ENCODE measurements at places on chromosomes 11 and 22. TPM values are rescaled to one million over a fixed set of nuclear protein-coding genes. Genes with fewer than 3 reads are reported as not detected.

Gene SAA2
- total RNA-seq, result 4.6 TPM

Gene RCE1
- total RNA-seq, result 27.7 TPM

Gene SLC43A3
- total RNA-seq, result 257 TPM

Gene OR2D2
- 0.38 TPM for total RNA-seq

Gene OR52E8
- not detected for total RNA-seq

- no peak for DNase-seq
- peak overlapping the region; percentile 71 for H3K27ac ChIP-seq
- peaks cover 2% of the 10 kb centered on the region for H3K36me3 ChIP-seq
- no peak overlapping the region for H3K4me3 ChIP-seq
Observed at GRCh38 chr11:12174477-12175143, 64.2 kb downstream of the MICAL2 start.

DNA sequence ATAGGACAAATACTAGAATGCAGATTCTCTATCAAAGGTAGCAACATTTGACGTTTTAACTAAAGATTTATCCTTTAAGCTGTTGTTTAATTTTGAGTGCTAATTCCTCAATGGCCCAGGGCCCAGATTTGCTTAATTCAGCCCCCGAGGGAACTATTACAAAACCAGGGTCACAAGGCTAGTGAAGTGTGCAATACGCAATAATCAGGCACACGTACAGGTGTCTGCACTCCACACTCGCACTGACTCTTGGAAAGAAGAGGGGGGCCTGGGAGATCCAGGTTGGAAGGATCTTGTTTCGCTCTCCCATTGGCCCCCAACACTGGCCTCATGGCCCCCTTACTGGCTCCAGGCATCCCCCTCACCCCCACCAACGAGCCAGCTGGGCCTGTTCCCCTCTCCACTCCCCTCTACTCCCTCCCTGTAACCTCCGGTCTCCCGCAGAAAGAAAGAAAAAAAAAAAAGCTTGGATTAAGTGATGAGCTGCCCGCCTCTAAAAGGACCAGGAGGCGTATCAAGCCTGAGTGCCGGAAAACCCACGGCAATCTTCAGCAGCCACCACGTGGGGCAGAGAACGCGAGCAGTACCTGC lies 2.2 kb upstream of the KIRREL3 start:
- H3K4me1 ChIP-seq, result no peaks in the 10 kb centered on the region
- H3K27ac ChIP-seq, result no peak overlapping the region
- H3K27me3 ChIP-seq, result peaks cover 24% of the 10 kb centered on the region
- DNase-seq, result no peak
- H3K36me3 ChIP-seq, result no peaks in the 10 kb centered on the region

GRCh38 chr11:62546929-62547625 lies 471 bp upstream of the AHNAK start:
- H3K27me3 ChIP-seq, result no peaks in the 10 kb centered on the region
- no peaks in the 10 kb centered on the region for H3K36me3 ChIP-seq
- H3K4me3 ChIP-seq, result peak overlapping the region; percentile 67
- DNase-seq, result no peak

DNA sequence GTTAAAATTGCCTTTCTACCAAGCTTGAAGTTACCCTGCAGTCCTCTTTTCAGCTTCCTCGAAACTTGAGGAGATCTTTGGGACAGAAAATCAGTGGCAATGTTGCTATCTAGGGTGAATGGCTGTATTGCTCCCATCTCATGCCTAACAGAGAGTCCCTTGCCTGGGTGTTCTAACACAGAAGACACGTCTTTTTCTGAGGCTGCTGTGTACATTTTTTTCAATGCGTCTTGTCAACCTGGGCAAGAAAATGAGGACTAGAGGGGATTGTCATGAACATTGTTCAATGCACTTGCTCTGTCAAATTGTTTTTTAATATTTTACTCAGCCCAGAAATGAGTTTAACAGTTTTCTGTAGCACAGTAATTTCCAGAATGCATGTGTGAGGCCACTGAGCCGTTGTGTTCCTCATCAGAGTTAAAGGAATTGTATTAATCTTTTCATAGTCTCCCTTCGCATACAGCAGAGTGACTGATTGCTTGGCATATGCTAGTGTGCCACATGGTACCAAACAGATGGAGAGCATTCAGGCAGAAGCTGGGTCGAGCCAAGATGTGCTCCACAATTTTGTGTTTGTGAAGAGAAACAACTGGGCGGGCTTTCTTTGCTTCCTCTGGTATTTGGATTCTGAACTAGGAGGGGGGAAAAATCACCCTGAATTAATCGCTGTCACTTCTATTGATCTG lies 86.0 kb downstream of the CASP12 start:
- H3K27ac ChIP-seq, result no peak overlapping the region
- H3K27me3 ChIP-seq, result no peaks in the 10 kb centered on the region
- no peak overlapping the region for H3K4me3 ChIP-seq
- no peaks in the 10 kb centered on the region for H3K36me3 ChIP-seq
- no peak for DNase-seq

DNA sequence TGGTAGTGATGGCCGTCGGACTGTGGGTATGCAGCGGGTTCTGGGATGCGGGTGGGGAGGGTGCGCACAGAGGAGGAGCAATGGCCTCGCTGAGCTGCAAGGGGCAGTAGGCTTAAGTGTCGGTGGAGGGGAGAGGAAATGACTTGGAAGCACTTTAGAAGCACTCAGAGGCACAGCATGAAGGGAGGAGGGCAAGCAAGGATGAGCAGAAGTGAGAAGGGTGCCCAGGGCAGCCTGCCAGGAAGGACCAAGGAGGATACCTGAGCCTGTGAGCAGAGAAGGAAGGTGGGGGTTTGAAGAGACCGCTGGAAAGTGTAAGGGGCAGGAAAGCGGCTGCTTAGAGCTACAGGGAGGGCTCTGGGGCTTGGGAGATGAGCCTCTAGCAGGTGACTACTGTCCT lies 330 bp downstream of the SLC5A1 start:
- no peak overlapping the region for H3K27ac ChIP-seq
- no peaks in the 10 kb centered on the region for H3K4me1 ChIP-seq
- H3K4me3 ChIP-seq, result no peak overlapping the region

- no peaks in the 10 kb centered on the region for H3K4me1 ChIP-seq
- peak; percentile 18 for DNase-seq
- H3K27me3 ChIP-seq, result no peaks in the 10 kb centered on the region
- no peak overlapping the region for H3K4me3 ChIP-seq
- H3K27ac ChIP-seq, result no peak overlapping the region
Observed at GRCh38 chr22:24432059-24432853, 4.9 kb downstream of the ADORA2A start.

DNA sequence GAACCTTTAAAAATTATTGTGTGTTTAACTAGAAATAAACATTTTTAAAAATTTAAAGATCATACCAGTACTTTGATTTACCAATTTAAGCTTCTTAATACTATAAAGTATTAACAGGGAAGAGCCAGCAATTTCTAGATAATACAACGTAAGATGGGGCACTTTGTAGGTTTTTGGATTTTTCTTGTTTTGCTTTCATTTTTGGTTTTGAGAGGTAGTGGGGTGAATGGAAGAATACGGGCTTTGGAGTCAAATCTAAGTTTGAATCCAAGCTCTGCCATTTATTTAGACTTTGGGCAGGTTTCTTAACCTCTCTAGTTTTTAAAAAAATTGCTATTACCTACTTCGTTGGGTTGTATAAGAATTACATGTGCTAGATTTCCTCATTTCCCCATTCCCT lies 44.9 kb downstream of the CSTPP1 start:
- H3K4me1 ChIP-seq, result peaks cover 12% of the 10 kb centered on the region
- H3K27ac ChIP-seq, result no peak overlapping the region
- DNase-seq, result no peak
- no peaks in the 10 kb centered on the region for H3K27me3 ChIP-seq
- no peaks in the 10 kb centered on the region for H3K36me3 ChIP-seq
- H3K4me3 ChIP-seq, result no peak overlapping the region

DNA sequence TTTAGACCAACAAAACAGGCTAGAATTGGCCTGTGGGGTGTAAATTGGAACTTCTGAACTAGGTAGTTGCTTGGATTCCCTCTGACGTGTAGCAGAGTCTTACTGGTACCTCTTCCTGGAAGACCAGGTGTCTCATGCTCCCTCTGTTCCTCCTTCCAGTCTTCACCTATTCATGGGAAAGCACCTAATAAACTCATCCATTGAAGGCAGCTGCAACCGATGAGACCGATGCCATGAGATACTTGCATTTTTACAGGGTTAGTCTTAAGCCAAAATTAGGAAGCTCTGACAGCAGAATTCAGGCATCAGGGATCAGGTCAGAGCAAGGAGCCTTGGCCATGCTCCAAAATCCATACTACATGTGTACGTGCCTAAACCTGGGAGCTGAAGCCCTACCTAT lies 13.2 kb upstream of the HEPHL1 start:
- H3K36me3 ChIP-seq, result no peaks in the 10 kb centered on the region
- H3K4me1 ChIP-seq, result no peaks in the 10 kb centered on the region
- no peaks in the 10 kb centered on the region for H3K27me3 ChIP-seq
- no peak overlapping the region for H3K27ac ChIP-seq

- H3K27ac ChIP-seq, result peak within 1 kb of the TSS; percentile 73
- peaks cover 62% of the 10 kb centered on the region for H3K36me3 ChIP-seq
Observed at GRCh38 chr11:66069715-66070603, at the start of gene PACS1. TSS of gene PACS1 (plus strand) at chr11:66070272. CDS start at chr11:66070487, 215 bp downstream.

- H3K27me3 ChIP-seq, result no peaks in the 10 kb centered on the region
- peak overlapping the region; percentile 51 for H3K27ac ChIP-seq
- peak; percentile 43 for DNase-seq
- H3K4me1 ChIP-seq, result peaks cover 18% of the 10 kb centered on the region
Observed at GRCh38 chr11:102476812-102477211, 24.2 kb upstream of the TMEM123 start.

- H3K27me3 ChIP-seq, result peaks cover 7% of the 10 kb centered on the region
- peaks cover 39% of the 10 kb centered on the region for H3K4me1 ChIP-seq
- H3K27ac ChIP-seq, result peak within 1 kb of the TSS; percentile 94
- peak; percentile 98 for DNase-seq
- peaks cover 11% of the 10 kb centered on the region for H3K36me3 ChIP-seq
- peak within 1 kb of the TSS; percentile 69 for H3K4me3 ChIP-seq
Observed at GRCh38 chr11:69293819-69294505, at the start of gene MYEOV. TSS of gene MYEOV (plus strand) at chr11:69294155. CDS start at chr11:69295355, 1,200 bp downstream.

GRCh38 chr11:111477898-111478297 lies 34.3 kb downstream of the BTG4 start:
- H3K4me1 ChIP-seq, result no peaks in the 10 kb centered on the region
- no peak for DNase-seq
- H3K27me3 ChIP-seq, result no peaks in the 10 kb centered on the region
- H3K27ac ChIP-seq, result no peak overlapping the region
- H3K36me3 ChIP-seq, result no peaks in the 10 kb centered on the region
- no peak overlapping the region for H3K4me3 ChIP-seq

DNA sequence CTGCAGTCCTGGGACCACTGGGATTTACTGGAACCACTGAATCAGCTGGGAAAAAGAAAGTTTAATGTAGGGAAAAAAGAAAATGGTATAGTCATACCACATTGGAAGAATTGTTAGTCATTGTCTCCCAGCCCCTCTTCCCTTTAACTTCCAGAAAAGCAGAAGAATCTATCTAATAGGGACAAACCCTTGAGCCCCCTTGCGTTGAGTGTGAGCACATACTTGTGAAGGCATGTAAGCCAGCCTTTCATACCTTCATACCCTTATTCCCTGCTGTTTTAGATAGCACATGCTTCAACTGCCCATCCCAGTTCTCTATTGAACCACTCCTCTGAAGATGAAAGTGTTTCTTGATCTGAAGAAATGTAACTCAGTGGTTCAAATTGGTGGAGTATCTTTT lies 6.6 kb downstream of the TREH start:
- peak; percentile 21 for DNase-seq
- no peak overlapping the region for H3K27ac ChIP-seq
- no peaks in the 10 kb centered on the region for H3K4me1 ChIP-seq
- H3K36me3 ChIP-seq, result no peaks in the 10 kb centered on the region
- H3K4me3 ChIP-seq, result no peak overlapping the region
- no peaks in the 10 kb centered on the region for H3K27me3 ChIP-seq

- H3K4me1 ChIP-seq, result peaks cover 31% of the 10 kb centered on the region
- no peaks in the 10 kb centered on the region for H3K27me3 ChIP-seq
- no peak overlapping the region for H3K27ac ChIP-seq
- no peaks in the 10 kb centered on the region for H3K36me3 ChIP-seq
- no peak for DNase-seq
Observed at GRCh38 chr11:72120930-72121329, 8.4 kb upstream of the ANAPC15 start.

DNA sequence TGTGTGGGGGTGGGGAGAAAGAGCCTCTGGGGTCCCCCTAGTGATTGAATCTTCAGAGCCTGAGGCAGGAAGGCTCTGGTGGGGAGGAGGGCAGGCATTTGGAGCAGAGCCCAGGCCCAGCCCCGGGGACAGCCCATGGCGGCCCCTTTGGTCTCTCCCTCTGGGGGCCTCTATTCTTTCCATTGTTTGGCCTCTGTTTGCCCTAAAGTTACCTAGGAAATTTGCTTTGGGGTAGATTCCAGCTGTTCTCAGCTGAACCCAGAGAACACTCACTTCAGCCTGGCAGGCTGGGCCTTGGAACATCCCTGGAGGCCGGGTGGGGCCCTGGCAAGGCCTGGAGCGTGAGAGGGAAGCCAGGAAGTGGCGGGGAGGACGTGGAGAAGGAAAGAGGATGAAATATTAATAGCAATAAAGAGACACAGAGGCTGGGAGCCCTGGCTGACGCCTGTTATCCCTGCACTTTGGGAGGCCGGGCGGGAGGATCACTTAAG lies 22.9 kb upstream of the A4GALT start:
- H3K27ac ChIP-seq, result no peak overlapping the region
- H3K36me3 ChIP-seq, result no peaks in the 10 kb centered on the region
- DNase-seq, result no peak
- no peak overlapping the region for H3K4me3 ChIP-seq
- peaks cover 3% of the 10 kb centered on the region for H3K4me1 ChIP-seq

DNA sequence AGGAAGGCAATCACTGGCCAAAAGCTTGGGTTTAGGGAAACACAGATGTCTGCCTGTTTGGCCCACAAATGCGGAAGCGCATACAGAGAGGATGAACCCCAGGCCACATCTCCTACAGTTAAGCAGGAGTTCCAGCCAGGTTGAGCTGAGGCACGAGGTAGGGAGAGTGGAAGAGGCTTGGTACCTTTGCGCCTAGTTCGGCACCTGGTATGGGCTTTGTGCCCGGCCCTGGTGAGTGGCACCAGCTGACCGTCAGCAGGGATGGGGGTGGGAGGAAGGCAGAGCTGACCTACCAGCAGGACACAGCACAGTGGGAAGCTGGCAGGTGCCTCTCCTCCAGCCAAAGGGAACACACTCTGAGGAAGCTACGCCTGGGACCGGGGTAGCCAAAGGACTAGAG lies 57.6 kb downstream of the KCNC1 start:
- H3K27me3 ChIP-seq, result no peaks in the 10 kb centered on the region
- no peak overlapping the region for H3K27ac ChIP-seq
- no peak overlapping the region for H3K4me3 ChIP-seq
- DNase-seq, result no peak
- H3K4me1 ChIP-seq, result peaks cover 5% of the 10 kb centered on the region

DNA sequence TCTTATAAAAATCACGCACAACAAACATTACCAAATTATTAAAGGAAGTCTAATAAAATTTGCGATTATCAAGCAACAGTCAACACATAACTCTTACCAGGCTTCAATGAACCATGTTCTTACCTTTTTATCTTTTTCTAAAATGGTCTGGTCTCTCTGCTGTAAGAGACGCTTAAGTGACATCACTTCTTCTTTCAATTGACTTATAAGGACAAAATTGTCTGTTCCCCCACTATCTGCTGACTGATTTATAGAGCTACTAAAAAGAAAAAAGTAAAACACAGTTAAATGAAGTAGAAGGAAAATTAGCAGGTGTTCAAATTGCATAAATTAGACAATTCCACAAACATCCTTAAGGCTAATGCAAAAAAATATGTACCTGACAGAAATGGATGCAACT lies 10.9 kb downstream of the FAM76B start:
- H3K27me3 ChIP-seq, result no peaks in the 10 kb centered on the region
- DNase-seq, result no peak
- H3K4me1 ChIP-seq, result no peaks in the 10 kb centered on the region
- no peak overlapping the region for H3K27ac ChIP-seq
- no peak overlapping the region for H3K4me3 ChIP-seq
- H3K36me3 ChIP-seq, result peaks cover 98% of the 10 kb centered on the region
